ENCODE measurements at places on chromosomes 16 and 17.

- no peak for DNase-seq
Measured at GRCh38 chr16:81130126-81130525, 33.9 kb upstream of the GCSH start.

GRCh38 chr16:67248401-67249177, at the start of gene SLC9A5:
SLC9A5 (plus strand) TSS chr16:67248979; CDS start chr16:67249015, 36 bp downstream.
- no peak for DNase-seq

- DNase-seq = no peak
Measured at GRCh38 chr16:73558219-73558618, 510.3 kb upstream of the ZFHX3 start.

DNA sequence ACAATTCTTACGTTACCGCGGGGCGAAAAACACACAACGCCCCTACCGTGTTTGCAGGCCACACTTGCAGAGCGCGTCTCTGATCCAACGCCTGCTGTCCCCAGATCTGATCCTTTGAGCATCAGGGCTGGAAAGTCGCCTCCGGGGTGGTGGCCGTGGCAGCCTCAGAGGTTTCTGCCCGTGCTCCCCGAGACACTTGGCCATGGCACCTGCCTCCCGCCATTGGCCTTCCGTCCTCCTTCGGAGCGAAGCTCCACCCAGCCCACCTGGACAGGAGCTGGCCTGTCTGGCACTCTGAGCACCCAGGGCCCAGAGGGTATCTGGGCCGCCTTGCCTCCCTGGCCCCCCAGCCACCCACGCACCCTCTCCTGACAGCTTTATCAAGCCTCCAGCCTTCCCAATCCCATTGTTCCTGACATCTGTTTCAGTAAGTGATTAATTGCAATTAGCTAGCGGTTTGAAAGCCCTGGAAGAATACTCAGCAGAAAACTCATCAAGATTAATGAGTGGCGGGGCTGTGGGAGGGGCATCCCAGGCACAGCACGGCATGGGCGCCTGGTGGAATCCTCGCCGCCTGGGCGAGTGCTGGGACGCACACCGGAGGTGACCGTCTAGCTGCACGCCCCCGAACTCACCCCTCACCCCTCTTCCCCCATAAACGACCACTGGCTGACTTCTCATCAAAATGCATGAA, 181.5 kb upstream of the GSE1 start:
- no peak for DNase-seq

GRCh38 chr16:53784291-53784690, 80.3 kb downstream of the FTO start:
- no peak for DNase-seq

- DNase-seq = no peak
Measured at GRCh38 chr17:31835984-31836383, 23.1 kb downstream of the COPRS start.

DNA sequence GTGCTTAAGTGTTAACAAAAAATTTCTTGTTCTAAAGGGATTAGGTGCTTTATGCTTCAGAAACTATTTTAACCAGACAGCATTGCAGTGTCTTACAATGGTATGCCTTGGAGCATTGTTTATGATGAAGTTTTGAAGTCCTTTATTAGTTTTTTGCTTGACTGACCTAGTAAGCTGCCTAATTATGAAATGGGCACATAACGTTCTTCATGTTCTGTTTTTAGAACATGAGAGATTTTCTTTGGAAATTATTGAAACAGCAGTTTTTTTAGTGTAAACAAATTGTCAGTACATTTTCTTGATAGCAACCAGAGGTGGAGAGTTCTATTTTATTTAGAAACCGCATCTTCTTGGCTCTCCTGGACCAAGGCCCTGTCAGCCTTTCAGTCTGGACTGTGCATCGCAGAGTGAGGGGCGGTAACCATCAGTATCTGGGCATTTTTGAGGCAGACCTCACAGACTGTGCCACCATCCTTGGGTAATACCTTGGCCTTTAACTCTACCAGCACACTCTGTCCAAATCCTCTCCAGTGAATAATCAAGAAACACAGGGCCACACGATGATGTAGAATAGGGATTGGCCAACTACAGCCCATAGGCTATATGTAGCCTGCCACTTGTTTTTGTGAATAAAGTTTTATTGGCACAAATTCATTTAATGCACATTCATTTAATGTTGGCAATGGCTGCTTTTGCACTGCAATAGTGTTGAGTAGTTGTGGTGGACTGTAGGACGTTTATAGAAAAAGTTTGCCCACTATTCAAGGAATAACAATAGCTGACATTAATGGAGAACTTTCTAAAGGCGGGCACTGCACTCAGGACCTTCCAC, 81.1 kb downstream of the VPS35L start:
- DNase-seq = no peak

GRCh38 chr16:66335704-66336329, 30.7 kb upstream of the CDH5 start:
- DNase-seq = no peak

- no peak for DNase-seq
Measured at GRCh38 chr17:35468475-35468874, 19.9 kb upstream of the SLFN13 start.

DNA sequence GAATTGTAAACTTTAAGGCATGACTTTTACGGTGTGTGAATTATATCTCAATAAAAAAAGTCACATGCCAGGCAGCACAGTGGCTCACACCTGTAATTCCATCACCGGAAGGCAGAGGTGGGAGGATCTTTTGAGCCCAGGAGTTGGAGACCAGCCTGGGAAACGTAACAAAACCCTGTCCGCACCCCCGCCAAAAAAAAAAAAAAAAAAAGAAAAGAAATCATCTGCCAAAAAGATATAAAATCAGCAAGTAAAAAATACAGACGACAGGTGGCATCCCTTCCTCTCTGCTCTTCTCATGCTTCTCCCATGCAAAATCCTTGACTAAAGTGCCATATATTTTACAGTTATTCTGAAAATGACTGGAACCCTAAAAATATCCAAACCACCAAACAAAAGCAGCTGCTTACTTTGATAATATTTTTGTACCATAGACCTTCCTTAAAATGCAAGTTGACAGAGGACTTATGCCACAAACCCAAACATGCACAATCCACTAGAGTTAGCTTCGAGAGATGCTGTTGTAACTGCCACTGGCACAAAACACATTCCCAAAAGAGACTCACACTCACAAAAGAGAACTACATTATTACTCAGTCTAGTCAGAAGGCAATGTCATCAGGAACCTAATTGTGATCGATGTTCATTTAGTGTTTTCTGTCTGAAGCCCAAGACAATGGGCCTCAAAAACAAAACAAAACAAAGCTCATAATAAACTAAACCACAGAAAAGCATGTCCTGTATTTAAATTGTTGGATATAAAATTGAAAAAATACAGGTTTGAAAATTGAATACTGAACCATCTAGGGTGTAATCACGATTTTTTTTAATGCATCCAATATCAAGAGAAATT, 2.4 kb downstream of the CRLF3 start:
- DNase-seq = no peak

- DNase-seq = no peak
Measured at GRCh38 chr16:86476956-86477534, 33.3 kb upstream of the FOXF1 start.
